Stimulated activated CD8-positive, alpha-beta memory T cell treated with anti-CD3 and anti-CD28 coated beads, Interleukin-4, amount 100 ng/mL, for 24 hours (primary cell): ENCODE measurements at places on chromosomes 4 and X.

DNA sequence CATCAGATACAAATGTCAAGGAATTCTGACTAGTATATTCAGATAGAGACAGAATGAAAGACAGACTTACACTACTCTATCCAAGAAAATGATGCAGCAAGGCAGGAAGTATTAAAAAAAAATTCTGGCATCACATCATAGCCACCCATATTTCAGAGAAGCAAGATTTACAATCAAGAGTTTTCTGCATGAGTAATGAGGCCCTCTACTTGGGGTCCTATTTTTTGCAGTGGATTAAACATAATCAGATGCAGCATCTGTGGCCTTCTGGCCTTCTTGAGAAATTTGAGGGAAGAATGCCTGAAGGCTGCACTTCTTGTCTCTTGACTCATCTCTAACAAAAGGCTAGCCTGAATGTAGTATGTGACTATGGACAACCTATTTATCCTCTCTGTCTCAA lies 48.2 kb upstream of the SLIT2 start:
- no peak for DNase-seq

GRCh38 chrX:12865359-12865758 lies 1.5 kb upstream of the TLR7 start:
- DNase-seq: no peak

DNA sequence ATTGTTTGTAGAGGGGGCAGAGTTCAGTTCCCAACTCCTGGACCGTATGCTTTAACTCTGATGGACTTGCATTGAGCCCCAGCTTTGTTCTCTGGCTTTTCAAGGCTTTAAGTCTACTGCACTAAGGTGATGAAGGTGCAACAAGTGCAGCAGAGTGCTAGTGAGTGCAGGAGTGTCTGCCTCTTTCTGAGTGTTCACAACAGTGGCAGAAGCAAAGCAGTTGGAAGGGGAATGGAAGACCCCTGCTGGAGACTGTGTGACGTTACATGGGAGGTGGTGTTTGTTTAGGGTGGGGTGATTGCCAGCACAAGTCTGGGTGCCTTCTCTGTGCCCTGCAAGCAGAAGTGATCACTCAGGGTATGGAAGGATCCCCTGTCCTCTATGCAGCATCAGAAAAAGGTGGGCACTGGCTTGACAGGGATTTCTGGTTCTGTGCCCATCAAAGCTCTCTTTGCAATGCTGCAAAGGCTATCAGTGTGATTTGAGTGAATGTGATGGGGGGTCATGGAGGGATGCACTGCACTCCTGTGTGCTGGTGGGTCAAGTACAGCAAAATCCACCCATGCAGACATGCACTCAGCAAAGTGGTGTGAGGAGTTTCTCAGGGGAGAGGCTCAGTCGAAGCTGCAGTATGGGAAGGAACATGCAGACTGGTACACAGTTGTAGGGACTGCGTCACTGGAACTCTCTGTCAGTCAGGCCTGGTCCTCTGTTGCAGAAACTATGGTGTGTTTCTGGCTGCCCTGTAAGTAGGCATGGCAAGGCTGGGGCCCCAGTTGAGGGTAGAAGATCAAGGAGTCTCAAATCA lies 70.9 kb upstream of the UGT2B7 start:
- DNase-seq: no peak

DNA sequence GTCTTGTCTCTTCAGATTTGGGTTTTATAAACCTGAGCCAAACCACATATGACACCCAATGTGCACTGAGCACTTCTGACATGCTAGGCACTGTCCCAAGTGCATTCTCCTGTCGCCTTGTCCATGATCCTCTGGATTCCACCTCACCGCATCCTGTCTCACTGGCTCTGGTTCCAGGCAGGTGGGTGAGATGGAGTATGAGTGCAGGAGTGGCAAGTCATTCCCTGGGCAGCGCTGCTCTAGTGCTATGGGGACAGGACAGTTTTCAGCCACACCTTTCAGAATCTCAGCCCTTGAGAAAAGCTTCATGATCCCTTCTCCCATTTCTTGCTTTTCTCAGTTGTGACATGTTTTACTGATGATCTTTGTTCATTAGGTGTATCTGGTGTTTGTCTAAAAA lies 66.4 kb downstream of the NSD2 start:
- no peak for DNase-seq

GRCh38 chr4:22514001-22514400 lies 1.9 kb downstream of the ADGRA3 start:
- no peak for DNase-seq

DNA sequence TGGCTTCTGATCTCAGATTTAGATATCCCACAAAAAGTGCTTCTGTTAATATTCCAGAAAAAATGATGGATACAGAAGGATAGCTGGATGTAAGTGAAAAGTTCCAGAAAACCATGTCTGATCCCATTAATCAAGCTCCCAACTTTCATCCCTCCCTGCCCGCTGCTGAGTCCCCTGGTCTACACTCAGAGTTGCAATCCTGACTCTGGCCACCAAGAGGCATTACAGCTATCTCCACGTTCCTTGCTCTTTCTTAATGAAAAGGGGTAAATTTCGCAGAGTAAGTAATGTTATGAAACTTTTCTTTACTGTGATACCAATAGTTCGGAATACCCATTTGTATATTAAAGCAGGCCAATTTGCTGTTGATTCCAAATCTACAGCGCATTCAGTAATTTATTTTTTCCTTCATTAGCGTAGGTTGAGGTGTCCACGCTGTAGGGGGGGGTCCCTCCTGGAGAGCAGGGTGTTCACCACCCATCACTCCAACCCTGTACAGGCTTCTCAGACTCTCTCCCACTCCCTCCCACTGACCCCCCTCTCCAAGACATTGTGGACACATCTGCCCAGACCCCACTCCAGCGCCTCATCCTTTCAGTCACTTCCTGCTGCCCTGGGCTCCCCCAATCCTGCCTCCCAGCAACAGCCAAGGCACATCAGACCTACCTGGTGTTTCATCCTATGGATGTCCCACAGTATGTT lies 55.1 kb downstream of the RAB40A start:
- DNase-seq: no peak

DNA sequence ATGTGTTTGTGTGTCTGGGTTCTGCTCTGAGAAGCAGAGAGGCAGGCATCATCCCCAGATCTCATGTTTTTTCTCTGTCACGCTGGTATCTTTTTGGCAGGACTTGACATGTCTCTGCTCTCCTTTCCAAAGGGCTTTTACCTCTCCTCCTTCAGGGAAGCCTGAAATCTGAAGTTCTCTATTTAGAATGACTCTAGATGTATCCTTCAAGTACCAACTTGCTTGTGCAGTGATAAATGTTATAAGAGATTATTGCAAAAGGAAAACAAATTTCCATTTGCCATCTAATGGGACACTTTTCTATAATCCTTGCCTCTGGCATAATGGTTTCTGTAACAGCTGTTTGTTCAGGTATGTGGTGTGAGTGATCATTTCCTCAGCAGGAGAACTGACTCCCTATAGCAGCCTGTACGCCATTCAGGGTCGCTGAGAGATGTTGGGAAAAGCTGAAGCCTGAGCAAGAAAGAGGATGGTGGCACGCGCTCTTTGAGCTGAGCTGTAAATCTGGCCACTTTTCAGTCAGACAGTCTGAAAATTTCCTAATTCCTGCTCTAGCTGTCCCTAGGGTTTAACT lies 72.5 kb downstream of the CNGA2 start:
- DNase-seq: no peak

DNA sequence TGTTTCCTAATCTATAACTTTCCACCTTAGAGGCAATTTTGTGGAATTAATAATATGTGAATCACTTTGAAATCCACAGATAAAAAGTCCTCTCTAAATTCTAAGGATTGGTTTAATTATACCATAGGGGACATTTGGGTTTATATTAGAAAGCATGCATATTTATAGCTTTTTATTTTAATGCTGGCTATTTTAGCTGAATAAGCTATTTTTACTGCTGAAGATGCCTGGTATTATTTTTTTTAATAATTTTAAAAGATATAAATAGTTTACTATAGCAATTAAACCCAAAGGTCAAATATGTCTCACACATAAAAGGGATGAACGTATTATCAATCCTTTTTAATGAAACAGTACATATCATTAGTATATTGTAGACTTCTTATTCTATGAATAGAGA lies 415.4 kb downstream of the MAGEB5 start:
- DNase-seq: no peak

- DNase-seq: no peak
Measured at GRCh38 chr4:86840858-86841257, 8.3 kb downstream of the SLC10A6 start.

DNA sequence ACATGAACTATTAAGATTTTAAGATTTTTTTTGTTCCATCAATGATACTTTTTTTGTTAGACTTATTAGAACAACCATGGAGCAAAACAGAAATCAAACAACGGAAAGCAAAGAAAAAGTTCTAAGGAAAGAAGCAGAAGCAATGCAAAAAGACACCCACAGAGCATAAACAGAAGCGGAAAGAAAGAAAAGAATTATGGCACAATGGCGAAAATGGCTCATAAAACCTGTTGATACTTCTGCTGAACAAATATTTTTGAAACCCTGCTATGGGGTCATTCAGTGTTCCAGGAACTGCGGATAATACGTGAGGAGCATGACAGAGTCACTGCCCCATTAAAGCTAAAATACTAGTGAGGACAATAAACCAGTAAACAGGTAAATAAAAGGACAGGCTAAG lies 138.0 kb downstream of the ADAMTS3 start:
- no peak for DNase-seq

DNA sequence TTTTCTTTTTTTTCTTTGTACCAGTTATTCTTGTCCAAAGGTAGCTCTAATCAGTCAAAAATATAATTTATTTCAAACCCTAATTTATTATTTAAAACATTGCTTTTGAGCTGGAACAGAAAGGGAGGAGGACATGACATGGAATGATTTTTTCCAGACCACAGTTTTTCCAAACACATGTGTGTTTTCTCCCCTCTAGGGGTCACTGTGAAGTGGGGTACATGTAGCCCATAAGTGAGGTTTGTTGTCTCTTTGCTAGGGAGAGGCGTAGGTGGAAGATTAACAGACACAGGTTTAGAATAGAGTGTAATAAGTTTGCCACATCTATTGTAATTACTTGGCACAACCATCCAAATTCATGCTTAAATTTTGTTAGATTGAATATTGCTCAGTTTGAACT lies 83.0 kb downstream of the TNIP2 start:
- no peak for DNase-seq

DNA sequence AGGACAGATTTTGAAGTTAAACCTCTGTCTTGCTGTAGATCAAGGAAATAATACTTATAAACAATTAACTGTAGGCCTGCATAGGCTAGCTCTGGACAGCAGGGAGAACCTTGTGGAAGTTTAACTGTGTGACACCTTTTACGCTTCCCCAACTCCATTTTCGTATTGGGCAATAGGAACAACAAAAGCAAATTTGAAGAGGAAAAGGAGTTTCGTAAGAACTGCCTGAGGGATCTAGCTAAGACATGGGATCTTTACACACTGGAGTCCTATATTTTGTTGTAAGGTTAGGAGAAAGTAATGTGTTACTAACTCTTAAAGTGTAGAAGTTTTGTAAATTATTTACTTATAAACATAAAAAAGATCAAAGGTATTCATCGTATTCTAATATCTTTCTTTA lies 324.9 kb upstream of the CASK start:
- DNase-seq: no peak

DNA sequence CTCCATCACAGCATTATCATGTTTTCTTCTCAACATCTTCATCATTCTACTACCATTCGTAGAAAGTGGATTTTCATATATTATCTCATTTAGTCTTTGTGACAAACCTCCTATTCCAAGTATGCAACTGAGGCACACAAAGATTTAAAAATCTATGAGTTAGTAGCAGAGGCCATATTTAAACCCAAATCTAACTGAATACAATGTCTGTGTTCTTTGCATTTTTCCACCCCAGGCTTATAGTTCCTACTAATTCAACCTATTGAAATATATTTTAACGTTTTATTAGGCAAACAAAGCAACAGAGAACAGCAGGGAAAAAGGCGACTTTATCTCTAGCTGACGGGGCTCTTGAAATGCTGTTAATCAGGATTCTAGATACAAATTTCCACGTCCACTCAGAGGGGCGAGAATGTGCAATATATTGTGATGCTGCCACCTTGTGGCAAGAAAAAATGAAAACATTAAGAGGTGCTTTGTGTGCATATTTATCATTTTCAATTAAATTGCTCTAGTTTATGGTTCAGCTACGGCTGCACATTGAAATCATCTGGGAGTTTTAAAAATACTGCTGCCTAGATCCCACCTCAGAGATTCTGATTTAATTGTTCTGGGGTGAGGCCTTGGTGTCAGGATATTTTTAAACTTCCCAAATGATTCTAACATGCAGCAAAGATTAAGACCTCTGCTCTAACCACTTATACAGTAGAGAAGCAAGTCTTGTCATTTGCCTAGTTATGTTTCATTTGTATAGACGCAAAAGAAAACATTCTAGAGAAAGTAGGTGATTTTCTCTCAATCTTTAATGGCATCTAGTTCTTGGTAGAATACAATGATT lies 315.9 kb downstream of the MAPK10 start:
- DNase-seq: no peak

DNA sequence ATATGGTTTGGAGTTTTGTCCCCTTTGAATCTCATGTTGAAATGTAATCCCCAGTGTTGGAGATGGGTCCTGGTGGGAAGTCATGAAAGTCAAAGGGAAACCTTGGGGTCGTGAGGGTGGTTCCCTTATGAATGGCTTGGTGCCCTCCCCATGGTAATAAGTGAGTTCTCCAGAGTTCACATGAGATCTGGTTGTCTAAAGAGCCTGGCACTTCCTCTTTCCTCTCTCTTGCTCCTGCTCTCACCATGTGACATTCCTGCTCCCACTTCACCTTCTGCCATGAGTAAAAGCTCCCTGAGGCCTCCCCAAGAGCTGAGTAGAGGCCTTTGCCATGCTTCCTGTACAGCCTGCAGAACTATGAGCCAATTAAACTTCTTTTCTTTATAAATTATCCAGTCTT lies 5.5 kb upstream of the IL15 start:
- no peak for DNase-seq

GRCh38 chrX:111671668-111672067 lies 9.3 kb upstream of the ALG13 start:
- DNase-seq: no peak

DNA sequence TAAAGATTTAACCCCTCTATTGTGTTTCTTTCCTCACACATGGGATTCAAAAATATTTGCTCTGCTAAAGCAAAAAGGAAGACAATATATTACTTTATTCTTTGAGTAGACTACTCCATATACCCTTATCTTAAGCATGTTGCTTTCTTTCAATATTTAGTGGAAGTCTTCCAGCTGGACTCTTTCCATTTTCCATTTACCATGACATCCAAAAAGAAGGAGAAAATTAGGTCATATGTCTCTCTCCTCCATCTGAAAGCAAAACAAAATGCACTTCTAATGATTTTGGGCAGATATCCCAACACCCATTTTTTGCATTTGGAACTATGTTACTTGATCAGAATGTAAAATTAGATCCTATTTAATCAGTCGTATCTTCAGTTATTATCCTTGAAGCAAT lies 1336.5 kb downstream of the PCDH19 start:
- DNase-seq: no peak

- no peak for DNase-seq
Measured at GRCh38 chr4:124329134-124329533, 383.4 kb downstream of the ANKRD50 start.

- DNase-seq: no peak
Measured at GRCh38 chr4:90190525-90190924, 63.3 kb downstream of the CCSER1 start.
